Osteocyte (in vitro differentiated cells): ENCODE measurements at places on chromosomes 7 and 10. TPM values are rescaled to one million over a fixed set of nuclear protein-coding genes. Genes with fewer than 3 reads are reported as not detected.
A peak's percentile ranks its signal among the peaks of the same experiment; 100 is the strongest.

The ZP3 gene
- total RNA-seq = 0.51 TPM in 1 of 2 replicates, not detected in the other

DNA sequence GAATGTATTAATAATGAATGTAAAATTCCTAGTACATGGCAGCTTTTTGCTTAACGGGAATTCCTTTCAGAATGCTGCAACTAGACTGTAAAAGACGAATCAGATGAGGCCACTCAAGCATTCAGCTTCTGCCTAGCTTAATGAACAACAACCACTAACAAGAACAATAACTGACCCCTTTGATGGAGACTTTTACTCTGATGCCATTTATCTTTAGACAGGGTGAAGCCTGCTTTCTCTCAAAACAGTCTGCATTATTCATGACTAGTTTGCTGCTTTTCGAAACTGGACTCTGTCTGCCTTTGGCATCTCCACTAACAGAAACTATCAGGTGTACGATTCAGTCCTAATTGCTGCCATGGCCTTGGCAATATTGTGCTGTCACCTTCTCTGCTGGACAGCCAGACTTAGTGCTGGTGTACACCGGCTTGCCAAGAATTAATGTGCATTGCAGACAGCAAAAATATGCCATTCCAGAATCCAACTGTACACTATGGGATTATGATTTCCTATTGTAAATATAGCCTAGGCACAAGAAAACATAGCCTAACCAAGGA lies 295.5 kb upstream of the CDC14C start:
- DNase-seq = no peak
- H3K4me1 ChIP-seq = no peaks in the 10 kb centered on the region
- no peaks in the 10 kb centered on the region for H3K27me3 ChIP-seq
- H3K36me3 ChIP-seq = no peaks in the 10 kb centered on the region

DNA sequence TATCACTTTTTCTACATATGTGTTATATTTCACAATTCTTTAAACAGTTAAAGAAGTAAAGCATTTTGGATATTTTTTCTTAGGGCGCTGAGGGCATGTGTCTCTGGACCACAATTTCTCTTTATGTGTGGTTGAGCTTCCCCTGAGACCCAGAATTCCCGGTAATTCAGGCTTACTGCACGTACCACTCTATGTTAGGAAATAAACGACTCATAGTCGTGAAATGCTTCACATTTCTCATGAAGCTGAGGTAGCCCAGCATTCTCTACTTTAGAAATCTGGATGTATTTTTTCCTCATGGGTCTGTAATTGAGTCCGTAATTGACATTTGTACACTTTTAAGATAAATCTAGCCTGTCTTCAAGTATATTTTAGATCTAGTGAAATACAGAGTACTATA lies 170.6 kb downstream of the FZD1 start:
- H3K4me3 ChIP-seq = no peak overlapping the region
- H3K4me1 ChIP-seq = peaks cover 7% of the 10 kb centered on the region
- H3K36me3 ChIP-seq = peaks cover 2% of the 10 kb centered on the region

DNA sequence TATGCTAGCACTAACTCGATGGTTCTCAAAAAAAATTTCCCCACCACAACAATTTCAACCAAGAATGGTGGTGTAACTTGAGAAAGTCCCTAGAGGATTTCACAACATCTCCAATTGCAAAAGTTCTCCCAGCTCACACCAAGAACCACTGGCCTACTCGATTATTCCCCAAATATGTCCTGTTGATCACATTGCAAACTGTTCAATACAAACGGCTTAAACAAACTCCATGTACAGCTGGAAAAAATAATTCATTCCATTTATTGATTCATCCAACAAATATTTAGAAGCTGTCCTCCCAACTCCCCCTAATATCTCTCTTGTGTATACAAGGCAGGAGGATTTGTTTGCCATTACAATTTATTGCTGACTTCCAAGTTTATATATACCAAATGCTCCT lies 19.1 kb downstream of the TMEM176B start:
- peaks cover 14% of the 10 kb centered on the region for H3K27me3 ChIP-seq
- no peak overlapping the region for H3K27ac ChIP-seq
- H3K36me3 ChIP-seq = no peaks in the 10 kb centered on the region
- no peak for DNase-seq
- no peak overlapping the region for H3K4me3 ChIP-seq
- H3K4me1 ChIP-seq = no peaks in the 10 kb centered on the region

- peaks cover 47% of the 10 kb centered on the region for H3K4me1 ChIP-seq
- peak overlapping the region; percentile 99 for H3K27ac ChIP-seq
- H3K4me3 ChIP-seq = peak overlapping the region; percentile 66
- H3K36me3 ChIP-seq = peaks cover 1% of the 10 kb centered on the region
These were observed 233.1 kb upstream of the FERD3L start for GRCh38 chr7:19378345-19378714.
